Activated T-helper 9 cell treated with anti-CD3 and anti-CD28 coated beads, Interleukin-2, amount 50 U/mL, for 16 hours (primary cell): ENCODE measurements at places on chromosomes 1 and 21.
A peak's percentile ranks its signal among the peaks of the same experiment; 100 is the strongest.

GRCh38 chr1:21939650-21940374 lies 2.7 kb upstream of the HSPG2 start:
- DNase-seq: no peak

- peak; percentile 74 for DNase-seq
Measured at GRCh38 chr1:155134880-155135414, 705 bp upstream of the SLC50A1 start.

GRCh38 chr1:196466166-196466565 lies 142.1 kb downstream of the KCNT2 start:
- DNase-seq: no peak

- no peak for DNase-seq
Measured at GRCh38 chr1:52306227-52307006, 59.6 kb downstream of the CC2D1B start.

- no peak for DNase-seq
Measured at GRCh38 chr21:22842875-22843274, 1844.7 kb downstream of the NCAM2 start.

GRCh38 chr21:14675774-14676530 lies 129.8 kb upstream of the SAMSN1 start:
- DNase-seq: no peak

DNA sequence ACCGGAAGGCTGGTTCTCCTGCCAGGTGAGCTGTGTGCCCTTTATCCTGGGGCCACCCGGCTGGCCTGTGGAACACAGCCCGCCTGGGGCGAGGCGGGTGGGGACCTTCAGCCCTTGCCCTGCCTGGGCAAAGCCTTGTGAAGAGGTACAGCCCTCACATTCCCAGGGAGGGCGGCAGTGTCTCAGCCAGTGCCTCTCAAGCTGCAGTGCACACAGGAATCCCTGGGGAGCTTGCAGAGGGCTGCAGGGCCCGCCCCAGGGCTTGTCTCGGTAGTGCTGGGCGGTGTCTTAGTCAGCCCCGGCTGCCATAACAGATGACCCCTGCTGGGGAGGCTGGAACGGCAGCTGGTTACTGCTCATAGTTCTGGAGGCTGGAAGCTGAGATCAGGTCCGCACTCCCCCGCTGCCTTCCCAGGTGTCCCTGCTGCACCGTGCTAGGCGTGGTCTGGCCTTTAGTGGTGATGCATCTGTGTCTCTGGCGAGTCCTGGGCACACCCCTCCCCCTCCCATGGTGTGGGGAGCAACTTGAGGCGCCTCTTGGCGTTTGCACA lies 12.6 kb downstream of the DFFB start:
- no peak for DNase-seq

- no peak for DNase-seq
Measured at GRCh38 chr1:44240802-44241671, 27.8 kb downstream of the DMAP1 start.

DNA sequence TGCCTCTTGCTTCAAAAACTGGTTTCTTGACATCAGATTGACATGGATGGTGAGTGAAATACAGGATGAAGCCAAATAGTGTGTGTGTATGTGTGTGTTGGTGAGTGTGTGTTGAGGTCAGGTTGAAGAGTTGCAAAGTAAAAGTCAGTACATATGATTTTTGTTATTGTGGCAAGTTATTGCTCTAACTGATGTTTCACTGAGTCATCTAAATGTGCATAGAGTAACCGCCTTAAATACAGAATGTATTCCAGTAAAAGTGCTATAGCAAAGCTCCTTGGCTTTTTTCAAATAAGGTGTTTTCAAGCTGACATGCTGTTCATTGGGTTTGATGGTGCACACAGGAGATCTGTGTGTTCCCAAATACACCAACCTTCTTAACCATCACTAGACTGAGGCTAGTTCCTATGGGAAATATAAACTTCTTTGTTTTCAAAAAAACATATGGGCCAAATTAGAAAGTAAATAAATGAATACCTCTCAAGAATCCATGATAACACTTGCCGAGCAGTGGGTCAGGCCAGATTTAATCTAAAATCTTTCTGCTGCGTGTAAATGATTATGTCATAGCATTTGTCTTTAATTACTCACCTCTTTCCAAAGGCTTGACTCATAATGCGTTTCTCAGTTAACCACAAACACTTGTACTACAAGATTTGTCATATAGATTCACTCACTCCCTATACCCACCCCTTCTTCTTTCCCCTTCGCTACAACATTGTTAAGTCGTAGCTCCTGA lies 151.1 kb downstream of the LYPLAL1 start:
- DNase-seq: no peak

DNA sequence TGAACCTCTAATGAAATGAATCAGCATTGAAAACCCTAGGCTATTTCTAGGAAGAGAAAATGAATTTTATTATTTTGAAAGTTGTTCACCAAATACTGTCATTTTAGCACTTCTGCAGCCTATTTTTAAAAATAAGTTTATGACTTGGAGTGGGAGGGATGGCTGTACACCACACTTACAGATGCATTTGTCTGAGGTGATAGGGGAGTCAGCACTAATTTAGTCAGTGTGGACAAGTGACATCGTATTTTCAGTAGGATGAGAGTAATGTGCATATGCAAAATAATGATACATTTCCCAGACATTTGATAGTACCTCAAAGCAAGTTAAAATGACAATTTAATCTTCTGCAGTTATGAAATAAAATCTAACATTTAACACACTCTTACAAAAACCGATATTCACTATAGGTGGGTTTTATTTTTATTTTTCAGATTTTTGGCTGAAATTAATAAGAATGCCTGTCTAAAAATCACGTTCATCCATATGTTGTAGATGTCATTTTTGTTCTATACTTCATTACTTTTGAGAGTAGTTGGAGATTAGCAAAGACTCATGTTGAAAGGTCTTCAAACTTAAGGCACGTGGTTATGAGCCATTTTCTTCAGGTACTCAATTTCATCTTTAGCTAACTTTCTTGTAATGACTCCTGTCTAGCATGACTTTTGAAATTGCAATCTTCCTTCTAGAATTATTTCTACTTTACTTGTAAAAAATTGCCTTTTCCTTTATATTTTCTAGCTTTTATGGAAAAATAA lies 186.7 kb downstream of the NCAM2 start:
- DNase-seq: no peak

DNA sequence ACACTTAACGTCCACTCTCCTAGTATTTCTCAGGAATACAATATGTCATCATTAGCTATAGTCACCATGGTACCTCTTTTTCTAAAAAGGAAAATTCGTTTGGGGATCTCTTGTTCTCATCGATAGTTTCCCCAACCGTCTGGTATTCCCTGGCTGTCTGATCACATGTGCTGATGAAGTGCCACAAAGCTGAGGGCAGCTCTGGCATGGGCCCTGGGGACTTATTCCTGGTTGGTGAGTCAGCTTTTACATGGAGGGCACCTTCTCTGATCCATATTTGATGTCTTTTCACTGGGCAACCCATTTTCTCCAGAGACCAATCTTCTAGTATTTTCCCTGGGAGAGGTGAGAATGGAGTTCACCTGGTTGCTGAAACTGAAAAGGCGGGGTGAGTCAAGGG lies 39.5 kb downstream of the CHD1L start:
- no peak for DNase-seq

DNA sequence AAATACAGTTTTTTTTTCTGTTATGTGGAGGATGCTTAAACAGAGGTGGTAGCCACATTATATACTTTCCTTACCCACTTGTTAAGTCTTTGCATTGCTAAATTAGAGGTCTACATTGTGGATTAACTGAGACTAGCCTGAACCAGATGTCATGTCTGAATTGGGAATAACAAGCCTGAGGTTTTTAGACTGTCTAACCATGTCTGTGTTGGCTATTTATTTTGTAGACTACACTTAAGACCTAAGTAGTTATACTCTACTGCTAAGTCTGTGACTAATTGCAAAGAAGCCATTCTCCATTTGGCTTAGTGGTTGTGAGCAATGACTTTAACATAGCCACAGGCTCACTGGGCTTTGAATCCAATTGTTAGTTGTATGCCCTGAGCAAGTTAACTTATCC lies 45.4 kb downstream of the CDC14A start:
- DNase-seq: no peak

DNA sequence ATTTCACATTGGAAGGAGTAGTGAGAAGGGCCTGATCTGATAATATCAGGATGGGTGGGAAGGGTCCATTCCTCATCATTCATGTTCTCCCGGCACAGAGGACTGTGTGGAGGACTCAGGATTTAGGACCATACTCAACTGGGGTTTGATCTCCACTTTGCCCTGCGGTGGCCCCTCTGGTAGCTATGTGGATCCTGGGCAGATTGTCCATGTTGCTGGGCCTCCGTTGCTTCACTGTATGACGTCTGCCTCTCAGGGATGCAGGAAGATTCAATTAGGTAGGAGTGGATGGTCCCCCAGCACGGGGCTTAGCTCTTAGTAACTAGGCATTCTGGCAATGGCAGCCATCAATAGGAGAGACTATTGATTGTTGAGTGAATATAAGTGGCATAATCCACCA lies 2.3 kb downstream of the ETS2 start:
- no peak for DNase-seq

- DNase-seq: no peak
Measured at GRCh38 chr1:179807691-179808485, 64.8 kb downstream of the FAM163A start.

GRCh38 chr21:33844104-33844889 lies 71.3 kb downstream of the ATP5PO start:
- no peak for DNase-seq

DNA sequence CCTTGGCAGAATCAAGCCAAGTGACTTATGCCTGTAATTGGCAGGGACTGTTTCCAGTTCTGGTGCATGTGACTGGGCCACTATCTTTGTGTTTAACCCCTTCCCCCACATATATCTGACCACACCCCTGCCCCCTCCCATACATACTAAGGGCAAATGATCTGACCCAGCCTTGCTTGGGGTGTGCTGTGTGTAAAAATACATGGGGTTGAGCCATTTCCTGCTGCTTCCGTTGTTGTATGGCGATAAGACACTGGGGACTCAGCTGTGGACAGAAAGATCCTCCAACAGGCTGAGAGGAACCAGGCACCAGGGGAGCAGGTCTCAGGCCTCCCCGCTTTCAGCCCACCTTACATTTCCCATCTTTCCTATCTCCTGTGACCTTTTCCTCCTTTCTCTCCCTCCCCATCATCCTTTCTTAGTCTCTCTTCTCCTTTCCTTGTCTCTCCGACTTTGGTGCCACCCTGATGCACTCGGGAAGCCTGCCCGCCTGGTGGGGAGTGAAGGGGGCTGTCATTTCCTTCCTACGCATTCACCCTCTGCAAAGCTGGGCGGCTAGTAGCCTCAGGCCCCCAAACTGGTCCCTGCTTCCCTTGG lies 39.7 kb downstream of the TMCC2 start:
- no peak for DNase-seq

DNA sequence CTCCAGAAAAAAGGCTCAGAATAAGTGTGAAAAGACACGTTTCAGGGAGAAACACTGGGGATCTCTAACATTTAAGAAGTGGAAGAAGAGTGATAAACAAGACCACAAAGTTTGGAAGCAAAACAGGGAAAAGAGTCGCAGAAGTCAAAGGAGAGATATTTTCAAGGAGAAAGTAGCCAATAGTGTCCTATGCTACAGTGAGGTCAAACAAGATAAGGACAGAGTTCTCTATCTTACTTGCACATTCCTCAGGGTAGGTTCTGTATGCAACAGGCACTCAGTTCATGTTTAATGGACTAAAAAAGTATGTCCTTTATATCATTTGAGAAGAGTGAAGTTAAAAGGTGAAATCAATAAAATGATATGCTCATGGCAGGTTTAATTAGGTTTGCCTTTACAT lies 13.8 kb upstream of the EDEM3 start:
- no peak for DNase-seq

- DNase-seq: no peak
Measured at GRCh38 chr21:27192281-27192949, 225.5 kb upstream of the ADAMTS5 start.

- DNase-seq: no peak
Measured at GRCh38 chr1:63046539-63046938, 262.6 kb downstream of the ATG4C start.
